Activated CD8-positive, alpha-beta memory T cell treated with anti-CD3 and anti-CD28 coated beads, Interleukin-2, amount 50 U/mL, for 48 hours (primary cell): ENCODE measurements at places on chromosomes 7 and 10.

GRCh38 chr7:93159490-93159889 lies 11.3 kb upstream of the SAMD9L start:
- DNase-seq, result no peak

GRCh38 chr7:2524808-2525657 lies 5.5 kb downstream of the LFNG start:
- no peak for DNase-seq

DNA sequence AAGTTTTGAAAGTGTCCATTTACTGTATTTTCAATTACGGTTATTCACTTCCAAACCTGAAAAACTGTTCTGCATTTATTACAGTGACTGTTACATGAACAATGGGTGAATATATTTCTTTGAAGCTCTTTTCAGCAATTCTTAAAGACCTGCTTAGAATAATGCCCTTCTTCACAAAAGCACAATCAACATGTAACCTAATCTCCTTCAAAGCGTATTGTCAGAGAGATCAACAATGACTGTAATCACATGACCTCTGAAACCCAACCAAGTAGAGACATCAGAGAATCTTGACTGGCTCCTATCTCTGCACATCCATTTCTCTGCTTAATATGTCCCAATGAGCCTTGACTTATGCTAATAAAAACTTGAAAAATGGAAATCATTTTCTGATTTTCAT lies 126.7 kb downstream of the NRCAM start:
- no peak for DNase-seq

DNA sequence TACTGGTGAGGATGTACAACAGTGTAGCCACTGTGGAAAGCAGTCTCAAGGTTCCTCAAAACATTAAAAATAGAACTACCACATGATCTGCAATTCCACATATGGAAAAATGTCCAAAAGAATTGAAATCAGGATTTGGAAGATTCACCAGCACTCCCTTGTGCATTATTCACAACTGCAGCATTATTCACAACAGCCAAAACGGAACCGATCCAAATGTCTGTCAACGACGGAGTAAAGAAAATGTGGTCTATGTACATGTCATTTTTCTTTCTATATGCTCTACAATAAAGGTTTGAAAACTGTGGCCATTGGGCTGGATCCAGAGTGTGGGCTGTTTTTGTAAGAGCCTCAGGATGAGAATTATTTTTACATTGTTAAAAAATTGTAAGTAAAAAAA lies 1206.1 kb upstream of the CELF2 start:
- DNase-seq, result no peak

DNA sequence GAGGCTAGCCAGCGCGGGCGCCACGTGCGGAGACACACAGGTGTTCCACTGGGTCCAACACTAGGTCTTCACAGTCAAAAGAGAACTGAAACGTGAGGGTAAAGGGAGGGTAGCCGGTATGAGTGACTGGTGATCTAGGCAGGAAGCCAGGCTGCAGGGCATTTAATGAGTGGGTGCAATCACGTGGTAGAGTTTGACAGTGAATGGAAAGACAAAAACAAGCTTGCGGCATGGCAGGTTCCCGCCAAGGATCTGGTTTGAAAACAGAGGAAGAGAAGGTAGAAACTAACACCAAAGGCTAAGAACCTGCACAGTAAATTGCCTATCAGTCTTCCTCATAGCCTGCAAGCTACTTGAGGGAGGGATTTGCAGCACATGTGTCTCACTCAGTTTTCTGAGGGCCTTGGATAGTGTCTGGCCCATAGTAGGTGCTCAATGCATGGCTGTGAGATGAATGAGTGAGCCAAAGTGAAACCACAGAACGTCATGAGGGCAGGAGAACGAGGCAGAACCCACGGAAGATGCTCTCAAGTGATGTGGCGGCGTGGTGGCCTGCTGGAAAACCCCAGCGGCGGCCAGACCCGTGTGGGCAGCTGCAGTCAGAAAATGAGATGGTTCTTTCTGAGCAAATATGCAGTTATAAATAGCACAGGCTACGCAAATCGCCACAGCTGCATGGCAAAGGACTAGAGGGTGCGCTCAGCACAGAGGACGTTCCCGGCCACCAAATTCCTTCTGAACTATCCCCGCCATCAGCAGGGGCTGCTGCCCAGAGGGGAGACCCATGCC lies 183.6 kb upstream of the NFE2L3 start:
- DNase-seq, result peak; percentile 69

DNA sequence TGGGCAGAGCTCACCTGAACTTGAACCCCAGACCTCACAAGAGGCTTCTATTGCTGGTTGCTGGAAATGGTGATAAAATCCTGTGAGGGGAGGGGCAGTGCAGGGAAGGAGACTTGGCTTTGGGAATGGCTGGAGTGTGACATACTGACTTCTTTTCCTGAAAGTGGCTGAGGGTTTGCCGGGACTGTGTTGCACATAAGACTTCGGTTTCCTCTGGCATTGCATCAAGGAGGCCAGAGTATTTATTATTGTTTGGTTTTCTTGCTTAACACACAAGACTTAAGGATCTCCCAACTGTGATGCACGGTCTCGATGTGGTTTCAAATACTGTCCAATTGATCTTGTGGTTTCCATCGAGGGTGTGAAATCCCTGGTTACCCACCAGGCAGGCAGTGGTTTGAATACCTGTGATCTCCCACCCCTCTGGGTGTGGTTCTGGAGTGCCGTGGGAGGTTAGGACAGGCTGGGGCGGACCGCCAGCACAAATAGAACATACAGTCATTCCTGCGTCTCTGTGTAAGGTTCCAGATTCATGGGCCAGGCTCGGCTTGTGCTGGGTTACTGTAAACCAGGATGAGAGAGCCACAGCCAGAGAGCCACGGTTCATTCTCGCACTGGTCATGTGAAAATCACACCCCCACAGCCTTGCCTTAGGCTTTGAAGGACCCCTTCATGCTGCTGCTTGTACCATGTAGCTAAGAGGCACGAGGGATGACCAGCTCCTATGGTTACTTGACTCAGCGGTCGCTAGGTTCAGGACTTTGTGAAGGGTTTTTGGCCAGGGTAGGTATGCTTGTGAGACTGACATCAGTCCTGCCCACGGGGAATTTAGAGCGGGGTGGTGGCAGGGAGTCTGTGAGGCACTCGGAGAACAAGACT lies 39.2 kb downstream of the WBP1L start:
- DNase-seq, result no peak

DNA sequence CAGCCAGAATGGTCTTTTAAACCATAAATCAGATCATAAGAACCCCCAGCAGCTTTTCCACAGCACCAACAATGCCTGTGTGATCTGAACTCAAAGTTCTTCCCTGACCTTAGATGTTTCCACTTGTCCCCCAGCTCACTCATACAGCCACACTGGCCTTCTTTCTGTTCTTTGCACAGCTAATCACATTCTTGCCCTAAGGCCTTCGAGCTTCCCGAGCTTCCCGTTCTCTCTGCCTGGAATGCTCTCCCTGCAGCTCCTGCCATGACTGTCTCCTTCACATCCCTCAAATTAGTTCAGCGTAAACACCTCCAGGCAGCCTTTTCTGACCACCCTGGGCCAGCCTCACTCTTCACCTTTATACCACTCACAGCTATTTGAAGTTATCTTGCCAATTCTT lies 166.8 kb upstream of the NFE2L3 start:
- DNase-seq, result no peak

DNA sequence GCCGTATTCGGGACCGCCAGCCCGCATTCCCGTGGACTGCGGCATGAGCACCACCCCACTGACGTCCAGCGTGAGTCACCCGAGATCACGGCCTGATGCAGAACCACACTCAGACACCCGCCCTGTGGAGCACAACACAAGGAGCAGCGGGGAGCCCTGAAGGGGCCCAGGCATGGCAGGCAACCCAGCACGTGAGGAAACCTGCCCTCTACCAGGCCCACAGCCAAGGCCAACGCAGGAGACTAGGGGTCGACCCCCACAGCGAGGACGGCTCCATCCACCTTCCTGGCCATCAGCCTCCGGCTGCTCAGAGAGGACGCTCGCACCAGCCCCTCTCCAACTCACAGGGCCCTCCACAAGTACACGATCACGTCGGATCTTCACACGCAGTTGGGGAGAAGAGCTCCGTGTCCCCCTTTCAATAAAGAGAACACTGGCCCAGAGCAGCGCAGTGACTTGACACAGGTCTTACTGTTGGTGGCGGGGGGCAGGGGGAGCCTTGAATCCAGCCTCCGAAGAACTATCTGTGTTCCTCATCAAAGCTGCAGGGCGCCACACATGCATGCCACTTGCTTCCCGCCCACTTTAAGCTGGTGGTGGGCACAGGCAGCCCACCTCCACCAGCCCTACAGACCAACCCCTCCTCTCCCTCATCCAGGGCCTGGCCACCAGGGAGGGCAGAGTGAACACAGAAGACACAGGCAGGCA lies 22.0 kb downstream of the MAD1L1 start:
- no peak for DNase-seq

GRCh38 chr10:114975091-114975490 lies 37.1 kb downstream of the TRUB1 start:
- DNase-seq, result no peak

- DNase-seq, result no peak
Observed at GRCh38 chr10:110772454-110773025, 99.2 kb upstream of the PDCD4 start.

DNA sequence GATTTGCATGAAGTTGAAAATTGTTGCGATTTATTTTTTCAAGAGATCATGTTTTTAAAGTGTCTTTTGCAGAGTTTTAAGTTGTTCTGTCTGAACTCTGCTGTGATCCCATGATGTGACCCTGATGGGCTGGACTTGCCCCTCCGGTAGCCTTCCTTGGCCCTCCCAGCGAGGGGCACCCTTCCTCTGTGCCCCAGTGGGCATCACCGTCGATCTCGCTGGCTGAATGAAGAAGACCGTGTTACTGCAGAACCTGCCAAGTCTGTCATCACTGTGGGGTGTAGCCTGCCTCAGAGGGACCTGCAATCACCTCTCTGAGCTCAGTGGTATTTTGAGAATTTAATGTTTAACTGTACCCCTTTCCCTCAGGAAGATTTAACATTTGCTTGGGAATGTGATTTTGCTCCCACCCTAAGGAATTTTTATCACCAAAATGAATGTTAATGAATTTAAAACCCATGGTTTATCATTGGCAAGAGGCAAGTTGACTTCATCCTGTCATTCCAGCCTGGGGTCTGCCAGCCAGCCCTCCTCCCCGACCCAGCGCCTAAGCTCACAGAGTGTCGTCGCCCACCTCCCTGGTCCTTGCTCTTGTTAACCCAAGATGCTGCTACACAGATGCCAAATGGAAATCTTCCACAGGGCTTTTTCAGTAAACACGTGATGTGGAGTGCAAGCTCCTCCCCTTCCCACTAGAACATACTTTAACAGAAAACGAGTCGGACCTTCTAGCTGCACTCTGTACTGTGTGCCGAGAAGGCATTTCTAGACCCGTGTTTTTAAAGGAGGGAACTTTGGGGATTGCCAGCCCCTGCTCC lies 115.4 kb downstream of the NT5C2 start:
- DNase-seq, result no peak

- no peak for DNase-seq
Observed at GRCh38 chr7:38685851-38686250, 54.7 kb upstream of the AMPH start.

DNA sequence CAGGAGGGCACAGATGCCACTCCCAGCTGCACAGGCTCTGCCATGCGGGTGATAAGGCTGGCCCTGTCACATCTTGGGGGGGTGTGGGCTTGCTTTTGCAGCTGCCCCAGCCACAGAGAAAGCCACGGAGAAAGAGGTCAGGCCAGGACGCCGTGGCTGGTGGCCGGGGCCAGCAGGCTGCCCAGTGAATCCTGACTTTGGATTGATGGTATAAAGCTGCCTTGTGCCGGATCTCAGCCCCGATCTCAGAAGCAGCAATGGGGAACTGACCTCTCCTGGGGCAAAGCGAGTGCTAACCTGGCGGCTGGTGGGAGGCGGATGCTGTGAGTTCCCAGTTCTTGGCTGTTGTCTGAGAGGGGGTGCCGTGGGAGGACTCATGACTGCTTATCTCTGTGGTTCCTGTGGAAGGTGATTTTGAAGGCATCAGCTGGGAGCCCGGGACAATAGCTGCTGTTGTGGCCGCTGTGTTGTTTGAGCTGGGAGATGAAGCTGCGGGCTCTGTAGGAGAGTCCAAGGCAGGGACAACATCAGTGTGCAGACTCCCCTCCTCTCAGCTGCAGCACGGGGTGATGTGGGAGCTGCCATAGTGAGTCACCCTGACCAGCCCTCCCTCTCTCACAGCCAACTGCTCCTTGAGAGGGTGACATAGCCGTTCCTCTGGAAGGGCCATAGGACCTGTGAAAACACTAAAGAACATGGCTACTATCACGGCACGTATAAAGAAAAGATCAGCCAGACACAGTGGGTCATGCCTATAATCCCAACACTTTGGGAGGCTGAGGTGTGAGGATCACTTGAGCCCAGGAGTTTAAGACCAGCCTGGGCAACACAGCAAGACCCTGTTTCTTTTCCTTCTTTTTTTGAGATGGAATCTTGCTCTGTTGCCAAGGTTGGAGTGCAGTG lies 17.0 kb downstream of the IL15RA start:
- no peak for DNase-seq

- no peak for DNase-seq
Observed at GRCh38 chr7:106177738-106178592, 65.9 kb upstream of the SYPL1 start.

GRCh38 chr10:48505394-48506112 lies 99.3 kb downstream of the ARHGAP22 start:
- peak; percentile 32 for DNase-seq

DNA sequence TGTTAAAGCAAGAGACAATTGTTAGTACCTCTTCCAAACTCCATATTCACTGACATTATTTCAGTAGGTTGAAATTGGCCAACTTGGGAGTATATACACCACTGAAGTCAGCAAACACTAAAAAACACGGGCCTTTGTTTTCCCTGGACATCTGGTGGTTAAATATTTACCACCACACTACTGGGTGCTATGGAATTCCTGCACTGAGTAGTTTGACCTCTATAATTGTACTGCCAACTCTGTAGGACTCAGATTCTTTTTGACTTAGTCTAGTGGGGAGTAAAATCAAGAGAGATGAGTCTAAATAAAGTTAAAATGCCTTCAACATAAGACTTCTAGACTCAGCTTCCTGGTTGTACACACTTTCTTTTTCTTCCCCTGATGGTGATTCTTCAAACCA lies 41.3 kb upstream of the TES start:
- DNase-seq, result no peak

DNA sequence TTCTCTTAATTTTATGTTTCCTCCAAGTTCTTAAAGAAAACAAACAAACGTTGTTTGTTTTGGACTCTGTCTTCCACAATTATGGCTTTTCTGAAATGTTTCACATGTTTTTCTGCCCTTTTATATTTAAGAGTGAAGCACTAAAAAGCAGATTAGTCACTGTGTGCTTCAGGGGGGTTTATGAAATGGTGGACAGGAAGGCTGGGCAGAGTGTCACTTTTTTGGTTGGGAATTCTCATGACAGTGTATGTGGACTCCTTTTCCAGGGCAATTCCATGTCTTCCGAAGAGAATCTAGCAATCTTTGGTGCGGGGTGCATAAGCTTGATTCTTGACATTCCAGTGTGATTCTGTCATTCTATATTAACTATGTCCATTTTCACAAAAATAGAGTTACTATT lies 669.4 kb downstream of the PARD3 start:
- DNase-seq, result no peak

GRCh38 chr10:12279281-12279680 lies 70.1 kb upstream of the CAMK1D start:
- no peak for DNase-seq
